ENCODE measurements at places on chromosomes 4 and X.

GRCh38 chr4:66688674-66689073, 856.6 kb downstream of the CENPC start:
- peak; percentile 54 for DNase-seq

GRCh38 chrX:51893931-51894696, 691 bp downstream of the MAGED1 start:
- peak; percentile 33 for DNase-seq

- no peak for DNase-seq
These were observed 505.1 kb downstream of the FSTL5 start for GRCh38 chr4:161658676-161659075.

DNA sequence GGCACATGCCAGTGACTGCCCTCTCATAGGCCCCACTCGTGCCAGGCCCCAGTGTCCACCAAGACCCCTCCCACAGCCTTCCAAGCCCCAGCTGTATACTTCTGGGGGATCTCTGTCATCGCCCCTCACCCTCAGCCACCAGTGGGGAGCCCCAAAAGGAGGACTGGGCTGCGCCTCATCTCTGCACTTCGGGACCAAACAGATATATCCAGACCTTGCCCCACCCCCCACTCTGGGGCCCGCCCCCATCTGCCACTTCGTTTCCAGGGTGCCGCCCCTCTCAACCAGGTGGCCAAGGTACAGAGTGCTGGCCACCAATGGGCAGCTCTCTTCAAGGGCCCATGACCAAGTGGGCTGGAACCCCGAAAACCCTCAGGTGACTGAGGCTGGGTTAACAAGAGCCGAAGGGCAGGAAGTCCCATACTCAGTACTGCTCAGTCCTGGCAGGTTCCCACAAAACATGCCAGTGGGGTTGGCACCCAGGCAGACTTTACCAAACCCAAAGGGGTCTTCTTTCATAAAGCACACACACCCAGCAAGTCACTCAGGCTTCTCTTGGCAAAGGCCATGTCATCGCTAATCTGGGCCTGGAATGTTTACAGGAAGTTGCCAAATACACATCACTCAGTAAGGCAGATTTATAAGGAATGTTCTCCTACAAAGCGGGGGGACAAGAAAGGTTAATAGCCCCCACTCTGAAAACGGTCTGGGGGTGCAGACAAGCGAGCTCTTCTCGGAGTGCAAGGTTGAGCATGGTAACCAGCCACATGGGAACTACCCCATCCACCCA, 4.4 kb downstream of the ZFYVE28 start:
- DNase-seq: no peak

DNA sequence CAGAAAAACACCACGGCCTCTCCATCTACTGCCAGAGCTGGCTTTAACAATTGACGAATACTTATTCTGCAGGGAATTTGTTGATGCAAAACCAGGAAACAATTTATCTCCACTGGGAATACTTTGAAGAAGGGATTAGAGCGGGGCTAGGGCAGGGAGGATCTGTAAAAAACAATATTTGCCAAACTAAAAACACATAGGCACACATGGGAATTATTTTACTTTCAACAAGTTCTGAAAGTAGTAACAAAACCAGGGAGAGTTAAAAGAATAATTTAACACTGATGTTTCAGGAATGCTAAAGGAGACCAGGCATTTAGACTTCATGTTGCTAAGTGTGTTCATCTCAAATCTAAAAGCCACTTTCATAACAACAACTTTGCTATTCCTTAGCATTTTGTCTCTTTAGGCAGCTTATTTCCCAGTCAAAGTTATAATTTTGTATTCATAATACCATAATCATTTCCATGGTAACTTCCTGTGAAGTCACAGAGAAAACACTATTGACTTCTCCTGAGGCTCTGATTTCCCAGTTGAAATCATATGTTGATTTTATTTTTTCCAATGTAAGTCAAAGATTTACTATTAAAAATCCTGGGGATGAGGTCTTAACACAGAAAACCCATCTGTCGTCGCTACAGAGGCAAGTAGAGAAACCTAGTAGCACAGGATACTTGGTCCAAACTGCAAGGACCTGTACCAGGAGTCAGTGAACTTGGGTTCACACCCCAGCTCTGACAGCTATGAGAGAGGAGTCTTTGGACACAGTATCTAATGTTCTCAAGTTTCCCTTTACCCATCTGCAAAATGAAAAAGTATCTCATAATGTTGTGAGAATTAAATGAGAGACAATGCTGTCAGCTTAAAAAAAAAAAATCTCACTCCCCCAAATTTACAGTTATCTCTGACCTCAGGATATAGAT, 69.3 kb downstream of the SH3RF1 start:
- no peak for DNase-seq

GRCh38 chr4:26081795-26082498, 167.9 kb downstream of the SMIM20 start:
- DNase-seq: peak; percentile 69

- DNase-seq: no peak
These were observed 2.5 kb downstream of the NYX start for GRCh38 chrX:41449615-41450014.

GRCh38 chrX:107440187-107440586, 9.3 kb upstream of the FRMPD3 start:
- no peak for DNase-seq

DNA sequence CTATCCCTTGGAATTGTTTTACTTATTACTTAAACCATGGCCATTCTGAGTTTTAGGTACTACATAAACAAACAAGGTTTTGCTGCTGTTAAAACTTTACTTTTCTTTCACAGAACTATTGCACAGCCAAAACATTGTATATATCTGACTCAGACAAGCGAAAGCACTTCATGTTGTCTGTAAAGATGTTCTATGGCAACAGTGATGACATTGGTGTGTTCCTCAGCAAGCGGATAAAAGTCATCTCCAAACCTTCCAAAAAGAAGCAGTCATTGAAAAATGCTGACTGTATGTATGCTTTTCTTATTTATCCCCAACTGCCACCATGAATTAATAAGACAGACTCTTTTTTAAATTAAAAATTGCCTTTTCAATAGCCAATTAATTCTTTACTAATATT, 69.8 kb downstream of the CCKAR start:
- no peak for DNase-seq

DNA sequence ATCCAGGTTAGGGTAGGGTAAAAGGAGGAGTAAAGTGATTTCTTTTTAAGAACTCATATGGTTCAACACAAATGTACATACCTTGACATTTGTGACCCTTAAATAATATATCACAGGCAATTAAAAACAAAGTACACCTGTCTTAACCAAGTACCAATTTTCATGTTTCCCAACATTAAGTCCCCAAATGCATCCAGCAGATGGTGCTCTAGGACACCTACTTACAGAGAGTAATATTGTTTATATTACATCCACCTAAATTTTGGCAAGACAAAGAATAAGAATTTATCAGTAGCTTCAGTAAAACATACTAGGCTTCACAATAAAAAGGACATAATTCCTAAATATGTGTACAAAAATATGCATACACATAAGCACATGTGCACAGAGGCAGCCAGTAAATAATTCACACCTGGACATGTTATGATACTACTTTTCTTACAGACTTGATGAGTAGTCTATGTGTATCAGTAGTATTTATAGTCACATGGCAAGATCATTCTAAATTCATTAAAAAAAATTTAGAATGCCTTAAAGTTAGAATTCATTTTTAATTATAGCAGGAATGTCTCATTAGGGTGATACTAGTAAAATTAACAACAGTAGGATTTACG, 219.7 kb downstream of the DCLK2 start:
- DNase-seq: peak; percentile 52

DNA sequence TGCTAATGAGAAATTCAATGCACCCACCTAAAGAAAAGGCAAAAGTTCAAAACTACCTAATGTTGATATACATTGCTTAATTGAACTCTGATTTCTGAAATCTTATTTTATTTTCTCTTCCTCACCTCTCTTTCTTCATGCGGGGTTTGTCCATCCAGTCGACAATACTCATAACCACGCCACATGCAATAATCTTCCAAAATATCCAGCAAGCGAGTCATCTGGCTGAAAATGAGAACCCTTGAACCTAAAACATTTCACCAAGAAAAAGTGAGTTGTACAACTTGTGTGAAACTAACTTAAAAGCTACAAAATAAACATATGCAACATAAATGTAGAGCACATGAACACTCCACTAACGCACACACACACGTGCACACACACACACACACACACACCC, 26.7 kb downstream of the SMARCA1 start:
- no peak for DNase-seq

DNA sequence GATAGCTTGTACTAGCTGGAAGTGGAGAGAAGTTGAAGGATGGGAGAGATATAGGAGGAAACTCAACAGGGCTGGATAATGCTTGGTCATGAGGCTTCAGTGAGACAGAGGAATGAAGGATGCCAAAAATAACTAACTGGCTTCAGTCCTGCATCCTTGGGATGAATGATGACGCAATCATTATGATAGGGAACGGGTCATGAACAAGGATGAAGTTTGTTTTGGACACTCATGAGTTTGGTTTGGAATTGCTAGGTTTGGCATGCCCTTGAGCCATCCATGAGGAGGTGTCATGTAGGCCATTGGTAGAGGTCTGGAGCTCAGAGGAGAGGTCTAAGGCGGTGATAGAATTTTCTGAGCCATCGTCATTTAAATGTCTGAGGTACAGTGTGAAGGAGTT, 160.0 kb upstream of the NHS start:
- DNase-seq: no peak

GRCh38 chrX:133745349-133745748, 240.0 kb downstream of the GPC3 start:
- DNase-seq: peak; percentile 0

DNA sequence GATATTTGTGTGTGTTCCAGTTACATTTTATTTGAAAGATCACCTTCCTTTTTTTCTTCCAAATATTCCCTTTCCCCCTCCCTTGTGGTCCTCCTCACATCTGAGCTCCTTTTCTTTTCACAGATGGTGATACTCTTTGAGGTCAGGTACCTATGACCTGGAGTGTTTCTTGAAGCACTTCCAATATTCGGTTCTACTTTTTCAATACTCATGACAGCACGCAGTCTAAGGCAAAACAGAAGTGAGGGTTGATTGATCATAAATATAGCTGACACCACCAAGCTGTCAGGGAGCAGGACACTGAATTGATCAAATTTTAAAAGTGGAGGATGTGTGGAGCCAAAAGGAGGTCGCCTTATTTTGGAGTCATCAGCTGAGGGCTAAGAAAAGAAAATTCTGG, 334.4 kb upstream of the MAGEB2 start:
- no peak for DNase-seq

DNA sequence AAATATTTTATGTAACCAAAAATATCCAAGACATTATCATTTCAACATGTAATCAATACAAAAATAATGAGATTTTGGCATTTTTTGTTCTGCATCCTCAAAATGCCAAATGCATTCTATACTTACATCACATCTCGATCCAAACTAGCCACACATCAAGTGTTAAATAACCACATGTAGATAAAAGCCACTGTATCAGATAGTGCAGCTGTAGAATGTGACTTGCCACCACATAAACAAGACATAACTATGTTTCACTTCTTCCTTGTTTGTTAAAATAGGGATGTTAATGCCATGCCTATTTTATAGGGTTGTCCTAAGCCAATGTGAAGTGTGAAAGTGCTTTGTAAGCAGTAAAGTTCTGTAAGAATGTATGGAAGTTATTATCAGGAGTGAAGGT, 20.9 kb downstream of the INTS6L start:
- no peak for DNase-seq

DNA sequence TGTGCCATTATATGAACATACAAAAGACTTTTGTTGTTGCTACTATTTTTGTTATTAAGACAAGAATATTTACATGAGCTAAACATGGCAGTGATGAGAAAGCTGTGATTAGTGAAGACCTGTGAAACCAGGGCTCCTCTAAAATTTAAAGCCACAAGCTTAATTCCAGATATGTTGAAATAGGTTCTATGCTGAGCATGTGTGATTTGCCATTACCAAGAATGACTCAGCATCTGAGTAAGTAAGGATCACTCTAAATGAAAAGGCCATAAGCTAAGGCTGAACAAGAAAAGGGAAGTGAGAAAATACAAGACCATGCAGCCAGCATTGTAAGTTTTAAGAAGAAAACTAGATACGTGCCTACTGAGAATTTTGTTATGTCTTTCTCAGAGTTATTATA, 75.9 kb upstream of the CAMK2D start:
- DNase-seq: no peak

DNA sequence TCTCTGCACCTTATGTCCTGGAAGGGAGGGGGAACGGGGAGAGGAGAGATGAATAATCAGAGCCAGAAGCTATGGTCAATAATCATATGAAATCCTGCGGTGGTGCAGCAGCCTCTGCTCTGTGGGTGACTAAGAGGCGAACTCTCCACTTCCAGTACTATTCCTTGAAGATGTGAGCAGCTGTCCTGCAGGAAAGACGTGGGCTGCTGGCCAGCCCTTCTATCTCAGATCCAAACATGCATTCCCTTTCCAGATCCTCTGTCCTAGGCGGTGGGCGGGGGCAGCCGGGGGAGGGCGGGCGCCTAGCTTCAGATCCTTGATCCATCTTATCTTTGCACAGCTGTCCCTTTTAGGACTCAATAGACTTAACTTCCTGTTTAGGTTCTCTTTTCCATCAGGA, 34.5 kb downstream of the SPINK2 start:
- DNase-seq: no peak

- peak; percentile 3 for DNase-seq
These were observed 213.0 kb upstream of the NHS start for GRCh38 chrX:17161991-17162390.

DNA sequence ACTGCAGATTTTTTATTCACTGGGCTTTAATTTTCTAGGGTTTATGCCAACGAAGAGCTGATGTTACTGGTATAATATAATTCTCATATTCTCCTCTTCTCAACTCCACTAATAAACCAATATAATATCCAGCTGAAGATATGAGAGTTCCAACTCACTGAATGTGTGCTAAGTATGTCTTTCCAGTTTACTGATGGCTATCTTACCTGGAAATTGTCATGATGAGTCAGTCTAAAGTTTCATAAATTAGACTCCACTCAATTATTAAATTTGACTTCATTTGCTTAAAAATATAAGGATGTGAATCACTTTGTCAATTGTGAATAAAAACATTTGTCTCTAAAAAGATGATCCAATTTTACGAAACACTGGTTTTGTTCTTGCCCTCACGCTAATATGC, 28.4 kb downstream of the STBD1 start:
- DNase-seq: no peak
